ENCODE measurements at places on chromosomes 3 and 15. TPM values are rescaled to one million over a fixed set of nuclear protein-coding genes. Genes with fewer than 3 reads are reported as not detected.

The PLCB2 gene
- 17.5 TPM for polyA plus RNA-seq

The STAB1 gene
- 40.9 TPM for polyA plus RNA-seq

The WDR93 gene
- 1.2 TPM for polyA plus RNA-seq

The PRTG gene
- 8.1 TPM for polyA plus RNA-seq

The SCG5 gene
- 5.9 TPM for polyA plus RNA-seq

The CPEB1 gene
- 2.4 TPM for polyA plus RNA-seq

The EPHA6 gene
- 0.41 TPM for polyA plus RNA-seq

Measured in right lung (tissue), 10 donors.